Nephron progenitor cell (in vitro differentiated cells): ENCODE measurements at places on chromosomes 12 and 14.
A peak's percentile ranks its signal among the peaks of the same experiment; 100 is the strongest.

DNA sequence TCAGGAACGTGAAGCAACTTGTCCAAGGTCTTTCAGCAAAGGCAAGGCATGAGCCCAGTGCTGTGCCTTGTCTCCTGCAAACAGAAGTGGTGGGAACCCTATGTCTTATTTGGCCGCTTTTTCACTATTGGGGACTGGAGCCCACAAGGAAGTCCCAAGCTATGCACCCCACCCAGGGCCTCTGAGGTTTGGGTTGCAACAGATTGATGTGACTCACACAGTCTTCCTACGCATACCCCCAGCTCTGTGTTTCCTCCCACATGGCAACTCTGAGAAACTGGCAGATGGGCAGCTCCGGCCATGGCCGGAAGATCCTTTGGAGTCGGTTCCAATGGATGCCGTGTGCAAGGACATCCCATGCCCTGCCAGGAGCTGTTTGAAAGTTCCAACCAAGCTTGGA is 28.3 kb upstream of the CMKLR1 start:
- no peak overlapping the region for H3K27ac ChIP-seq
- H3K36me3 ChIP-seq = peaks cover 1% of the 10 kb centered on the region

DNA sequence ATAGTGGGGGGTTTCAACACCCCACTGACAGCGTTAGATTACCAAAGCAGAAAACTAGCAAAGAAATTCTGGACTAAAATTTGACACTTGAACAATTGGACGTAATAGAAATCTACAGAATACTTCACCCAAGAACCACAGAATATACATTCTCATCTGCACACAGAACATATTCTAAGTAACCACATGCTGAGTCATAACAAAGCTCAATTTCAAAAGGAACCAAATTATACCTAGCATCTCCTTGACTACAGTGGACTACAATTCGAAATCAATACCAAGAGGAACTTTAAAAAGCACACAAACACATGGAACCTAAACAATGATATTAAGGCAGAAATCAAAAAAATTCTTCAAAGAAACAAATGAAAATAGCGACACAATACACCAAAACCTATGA is 871.6 kb upstream of the MDGA2 start:
- H3K27me3 ChIP-seq = no peaks in the 10 kb centered on the region
- no peak overlapping the region for H3K27ac ChIP-seq
- H3K4me1 ChIP-seq = no peaks in the 10 kb centered on the region
- no peaks in the 10 kb centered on the region for H3K36me3 ChIP-seq
- no peak overlapping the region for H3K4me3 ChIP-seq

DNA sequence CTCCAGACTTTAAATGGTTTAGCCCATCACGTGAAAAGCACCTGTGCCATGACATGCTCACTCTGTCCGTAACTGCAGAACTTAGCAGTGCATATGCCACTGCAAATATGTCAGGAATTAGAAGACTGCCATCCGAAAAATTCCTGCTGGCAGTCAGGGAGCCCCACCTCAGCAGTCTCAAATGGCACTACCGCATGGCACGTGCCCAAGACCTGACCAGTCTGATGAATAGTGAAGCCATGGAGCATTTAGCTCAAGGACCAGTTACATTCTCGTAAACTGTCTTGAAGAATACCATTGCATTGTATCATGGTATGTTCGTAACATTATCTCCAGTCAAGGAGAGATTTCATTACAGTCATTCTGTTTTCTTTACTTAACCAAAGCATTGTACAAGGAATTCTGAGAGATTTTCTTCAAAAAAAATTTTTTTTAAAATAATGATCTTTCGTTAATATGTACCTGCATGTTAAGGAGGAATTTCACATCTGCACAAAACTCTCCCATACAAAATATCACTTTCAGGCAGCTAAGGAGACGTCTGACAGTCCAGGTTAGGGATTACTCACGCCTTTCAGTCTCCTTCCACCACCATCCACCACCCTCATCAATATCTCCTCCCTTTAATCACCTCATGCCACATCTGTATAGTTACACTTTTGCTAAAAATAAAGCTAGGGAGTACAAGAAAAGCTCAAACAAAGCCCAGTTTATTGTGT is 138.5 kb downstream of the ANO2 start:
- peaks cover 36% of the 10 kb centered on the region for H3K4me1 ChIP-seq
- no peaks in the 10 kb centered on the region for H3K36me3 ChIP-seq
- H3K4me3 ChIP-seq = no peak overlapping the region
- DNase-seq = no peak

- H3K4me1 ChIP-seq = peaks cover 5% of the 10 kb centered on the region
- no peaks in the 10 kb centered on the region for H3K36me3 ChIP-seq
- H3K27ac ChIP-seq = no peak overlapping the region
- no peak for DNase-seq
- no peak overlapping the region for H3K4me3 ChIP-seq
These were observed 21.3 kb downstream of the MYBPC1 start for GRCh38 chr12:101616027-101616494.

DNA sequence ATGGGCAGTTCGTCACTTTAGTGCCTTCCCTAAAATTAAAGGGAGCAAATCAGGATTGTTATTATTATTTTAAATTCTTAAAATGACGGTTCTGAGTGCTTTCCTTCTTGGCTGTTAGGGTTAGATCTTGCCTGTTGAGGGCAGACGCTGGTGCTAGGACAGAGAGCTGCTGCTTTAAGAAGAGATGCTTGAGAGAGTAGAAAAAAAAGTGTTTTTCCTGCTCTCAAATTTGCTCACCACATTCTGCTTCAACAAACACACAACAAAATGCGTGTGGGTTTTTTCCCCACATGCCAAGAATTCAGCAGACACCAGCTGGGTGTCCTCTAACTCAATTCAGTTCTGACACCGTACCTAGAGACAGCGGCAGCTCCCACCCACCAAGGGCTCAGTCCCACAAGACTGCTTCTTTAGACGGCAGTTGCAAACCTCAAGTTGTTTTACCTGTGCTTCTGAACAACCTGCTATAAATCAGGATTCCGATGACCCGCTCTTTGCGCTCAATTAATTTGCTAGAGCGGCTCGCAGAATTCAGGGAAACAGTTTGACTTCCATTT is 75.8 kb upstream of the RIN3 start:
- no peak for DNase-seq
- H3K27ac ChIP-seq = no peak overlapping the region
- no peak overlapping the region for H3K4me3 ChIP-seq
- no peaks in the 10 kb centered on the region for H3K36me3 ChIP-seq
- peaks cover 22% of the 10 kb centered on the region for H3K27me3 ChIP-seq

GRCh38 chr12:54502485-54502884 is 4.9 kb downstream of the NCKAP1L start:
- no peak overlapping the region for H3K4me3 ChIP-seq
- no peak for DNase-seq
- peaks cover 6% of the 10 kb centered on the region for H3K4me1 ChIP-seq

DNA sequence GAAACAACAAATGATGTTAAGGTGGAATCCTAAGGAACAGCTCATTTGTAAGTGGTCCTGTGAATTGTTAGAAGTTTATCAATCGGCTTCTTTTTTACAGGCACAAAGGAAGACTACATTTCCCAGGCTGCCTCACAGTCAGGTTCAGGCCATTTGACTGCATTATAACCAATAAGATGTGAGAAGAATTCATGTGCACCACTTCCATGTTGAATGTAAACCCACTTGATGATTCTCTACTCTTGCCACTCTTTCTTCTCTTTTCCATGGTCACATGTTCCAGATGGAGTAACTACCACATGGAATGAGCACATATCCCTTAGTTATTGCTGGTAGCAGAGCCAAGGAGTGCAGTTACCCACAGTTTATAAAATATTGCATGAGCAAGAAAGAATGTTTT is 67.1 kb upstream of the GZMB start:
- peaks cover 6% of the 10 kb centered on the region for H3K27me3 ChIP-seq
- H3K36me3 ChIP-seq = no peaks in the 10 kb centered on the region
- H3K27ac ChIP-seq = no peak overlapping the region
- no peak overlapping the region for H3K4me3 ChIP-seq
- no peaks in the 10 kb centered on the region for H3K4me1 ChIP-seq

- peaks cover 40% of the 10 kb centered on the region for H3K36me3 ChIP-seq
- H3K4me3 ChIP-seq = no peak overlapping the region
- H3K4me1 ChIP-seq = peaks cover 73% of the 10 kb centered on the region
- peak overlapping the region; percentile 90 for H3K27ac ChIP-seq
- H3K27me3 ChIP-seq = no peaks in the 10 kb centered on the region
These were observed 7.1 kb downstream of the ZFP36L1 start for GRCh38 chr14:68785534-68786490.

GRCh38 chr14:53032161-53032803 is 81.4 kb upstream of the FERMT2 start:
- no peak for DNase-seq
- H3K36me3 ChIP-seq = peaks cover 38% of the 10 kb centered on the region
- no peak overlapping the region for H3K4me3 ChIP-seq
- peaks cover 4% of the 10 kb centered on the region for H3K4me1 ChIP-seq

- no peaks in the 10 kb centered on the region for H3K27me3 ChIP-seq
- no peak for DNase-seq
- no peak overlapping the region for H3K27ac ChIP-seq
These were observed 64.3 kb downstream of the EML1 start for GRCh38 chr14:99857551-99857950.

- peaks cover 3% of the 10 kb centered on the region for H3K27me3 ChIP-seq
- no peak overlapping the region for H3K27ac ChIP-seq
- H3K36me3 ChIP-seq = no peaks in the 10 kb centered on the region
- no peak overlapping the region for H3K4me3 ChIP-seq
- DNase-seq = no peak
These were observed 45.9 kb downstream of the VWF start for GRCh38 chr12:6078398-6079096.

GRCh38 chr14:104425171-104425681 is 154.3 kb upstream of the C14orf180 start:
- no peak for DNase-seq
- H3K27ac ChIP-seq = no peak overlapping the region
- H3K4me1 ChIP-seq = peaks cover 57% of the 10 kb centered on the region
- H3K4me3 ChIP-seq = no peak overlapping the region
- no peaks in the 10 kb centered on the region for H3K36me3 ChIP-seq

DNA sequence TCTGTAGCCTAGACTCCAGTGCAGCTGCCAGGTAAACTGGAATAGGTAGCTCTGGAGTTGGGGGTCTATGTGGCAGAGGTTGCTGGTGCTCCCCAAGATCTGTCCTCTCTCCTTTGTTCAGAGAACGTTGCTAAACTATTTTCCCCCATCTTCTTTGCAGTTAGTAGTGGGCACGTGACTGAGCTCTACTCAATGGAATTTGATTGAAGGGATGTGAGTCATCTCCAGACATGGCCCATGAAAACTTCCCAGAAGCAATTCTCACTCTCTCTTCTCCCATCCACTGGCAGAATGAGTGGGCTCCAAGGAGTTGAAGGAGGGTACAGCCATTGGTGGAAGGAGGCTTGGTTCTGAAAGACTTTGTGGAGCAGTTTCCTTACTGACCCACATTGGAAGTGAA is 44.0 kb downstream of the PAH start:
- no peaks in the 10 kb centered on the region for H3K36me3 ChIP-seq
- DNase-seq = no peak

DNA sequence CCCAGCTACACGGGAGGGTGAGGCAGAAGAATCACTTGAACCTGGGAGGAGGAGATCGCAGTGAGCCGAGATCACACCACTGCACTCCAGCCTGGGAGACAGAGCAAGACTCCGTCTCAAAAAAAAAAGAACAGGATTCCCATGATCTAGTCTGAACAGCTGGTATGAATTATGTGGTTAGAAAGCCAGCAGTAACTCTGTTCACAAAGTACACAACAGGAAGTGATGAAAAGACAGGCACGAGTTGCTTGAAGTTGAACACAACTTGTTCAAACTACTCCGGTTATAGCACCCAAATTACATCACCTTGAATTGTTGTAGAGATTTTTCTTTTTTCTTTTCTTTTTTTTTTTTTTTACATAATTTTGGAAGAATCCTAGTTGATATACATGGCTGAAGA is 238.8 kb upstream of the RGS6 start:
- no peak for DNase-seq
- H3K4me1 ChIP-seq = no peaks in the 10 kb centered on the region
- H3K36me3 ChIP-seq = peaks cover 26% of the 10 kb centered on the region
- no peak overlapping the region for H3K4me3 ChIP-seq

GRCh38 chr12:97640826-97641225 is 178.2 kb downstream of the RMST start:
- no peak overlapping the region for H3K4me3 ChIP-seq

- H3K36me3 ChIP-seq = no peaks in the 10 kb centered on the region
- H3K27ac ChIP-seq = no peak overlapping the region
- H3K4me3 ChIP-seq = no peak overlapping the region
- no peak for DNase-seq
These were observed 95.1 kb downstream of the NT5DC3 start for GRCh38 chr12:103745962-103746361.

DNA sequence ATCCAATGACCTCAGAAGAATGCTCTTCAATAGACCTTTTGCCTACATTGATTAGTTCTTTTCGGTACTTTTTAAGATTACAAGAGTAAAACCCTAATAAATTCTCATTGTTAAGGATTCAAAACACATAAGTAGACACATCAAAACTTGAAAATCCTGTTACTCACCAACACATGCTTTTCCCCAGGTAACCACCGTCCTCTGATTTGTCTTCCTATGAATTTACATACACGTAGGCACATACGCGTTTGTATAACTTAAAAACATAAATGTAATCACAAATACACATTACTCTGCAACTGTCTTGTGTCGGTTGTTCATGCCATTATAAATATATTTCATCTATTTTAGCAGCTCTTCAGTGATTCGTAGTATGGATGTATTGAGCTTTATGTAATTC is 910 bp upstream of the WASHC4 start:
- peaks cover 6% of the 10 kb centered on the region for H3K27me3 ChIP-seq
- H3K4me1 ChIP-seq = peaks cover 36% of the 10 kb centered on the region
- H3K4me3 ChIP-seq = peak overlapping the region; percentile 96
- no peak overlapping the region for H3K27ac ChIP-seq
- H3K36me3 ChIP-seq = peaks cover 6% of the 10 kb centered on the region
- DNase-seq = no peak

DNA sequence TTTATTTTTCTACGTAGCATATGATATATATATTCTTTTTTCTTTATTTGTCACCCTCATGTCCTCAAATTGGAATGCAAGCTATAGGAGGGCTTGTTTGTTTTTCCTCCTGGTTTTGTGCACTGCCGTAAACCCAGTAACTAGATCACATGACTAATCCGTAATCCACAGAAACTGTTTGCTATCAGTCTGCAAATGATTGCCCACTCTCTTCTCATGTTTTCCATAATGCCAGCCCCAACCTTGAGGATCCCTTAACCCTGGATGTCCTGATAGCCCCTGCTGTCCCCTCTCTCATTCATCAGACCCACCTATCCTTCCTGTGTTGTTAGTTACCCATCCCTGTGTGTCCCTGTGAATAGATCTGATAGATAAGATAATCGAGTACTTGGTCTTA is 94.0 kb downstream of the TSPAN9 start:
- peaks cover 10% of the 10 kb centered on the region for H3K27me3 ChIP-seq
- H3K4me1 ChIP-seq = peaks cover 78% of the 10 kb centered on the region
- no peak overlapping the region for H3K4me3 ChIP-seq
- no peaks in the 10 kb centered on the region for H3K36me3 ChIP-seq
- no peak for DNase-seq

DNA sequence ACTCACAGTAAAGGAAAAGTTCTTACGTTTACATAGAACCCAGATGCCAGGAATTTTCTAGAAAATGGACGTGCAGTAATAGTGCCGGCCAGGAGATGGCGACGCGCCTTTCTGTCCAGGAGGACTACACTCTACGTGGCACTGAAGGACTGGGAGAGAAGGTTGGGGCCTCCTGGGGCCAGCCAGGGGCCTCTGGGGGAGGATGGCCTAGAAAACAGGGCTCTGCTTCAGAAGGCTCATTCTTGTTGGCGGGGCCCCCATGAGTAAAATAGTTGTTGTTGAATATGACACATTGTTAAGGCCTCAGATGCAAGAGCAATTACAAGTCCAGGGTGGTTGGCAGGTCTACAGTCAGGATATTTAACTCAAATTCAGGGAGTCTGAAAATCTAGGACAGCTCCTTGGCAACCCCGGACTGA is 120.1 kb upstream of the MAX start:
- H3K27ac ChIP-seq = no peak overlapping the region
- H3K4me3 ChIP-seq = no peak overlapping the region
- DNase-seq = peak; percentile 41
